ENCODE measurements at places on chromosomes 11 and 22.

DNA sequence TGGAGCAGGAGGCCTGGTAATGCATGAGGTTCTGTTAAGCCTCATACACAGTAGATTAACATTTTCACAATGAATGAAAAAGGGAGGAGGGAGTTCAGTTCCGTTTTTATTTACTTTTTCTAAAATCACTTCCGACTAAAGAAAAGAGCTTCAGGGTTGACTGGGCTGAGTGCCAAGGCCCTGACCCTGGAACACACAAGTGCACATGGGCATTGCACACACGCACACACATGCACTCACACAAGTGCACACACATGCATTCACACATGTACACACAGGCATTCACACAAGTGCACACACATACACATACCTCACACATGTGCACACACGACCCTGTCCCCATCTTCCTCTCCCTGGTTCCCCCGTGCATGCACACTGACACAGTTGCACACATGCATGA is 303.3 kb downstream of the BRD1 start:
- DNase-seq: no peak

- DNase-seq: no peak
Measured at GRCh38 chr11:69992943-69993694, 85.0 kb upstream of the ANO1 start.

DNA sequence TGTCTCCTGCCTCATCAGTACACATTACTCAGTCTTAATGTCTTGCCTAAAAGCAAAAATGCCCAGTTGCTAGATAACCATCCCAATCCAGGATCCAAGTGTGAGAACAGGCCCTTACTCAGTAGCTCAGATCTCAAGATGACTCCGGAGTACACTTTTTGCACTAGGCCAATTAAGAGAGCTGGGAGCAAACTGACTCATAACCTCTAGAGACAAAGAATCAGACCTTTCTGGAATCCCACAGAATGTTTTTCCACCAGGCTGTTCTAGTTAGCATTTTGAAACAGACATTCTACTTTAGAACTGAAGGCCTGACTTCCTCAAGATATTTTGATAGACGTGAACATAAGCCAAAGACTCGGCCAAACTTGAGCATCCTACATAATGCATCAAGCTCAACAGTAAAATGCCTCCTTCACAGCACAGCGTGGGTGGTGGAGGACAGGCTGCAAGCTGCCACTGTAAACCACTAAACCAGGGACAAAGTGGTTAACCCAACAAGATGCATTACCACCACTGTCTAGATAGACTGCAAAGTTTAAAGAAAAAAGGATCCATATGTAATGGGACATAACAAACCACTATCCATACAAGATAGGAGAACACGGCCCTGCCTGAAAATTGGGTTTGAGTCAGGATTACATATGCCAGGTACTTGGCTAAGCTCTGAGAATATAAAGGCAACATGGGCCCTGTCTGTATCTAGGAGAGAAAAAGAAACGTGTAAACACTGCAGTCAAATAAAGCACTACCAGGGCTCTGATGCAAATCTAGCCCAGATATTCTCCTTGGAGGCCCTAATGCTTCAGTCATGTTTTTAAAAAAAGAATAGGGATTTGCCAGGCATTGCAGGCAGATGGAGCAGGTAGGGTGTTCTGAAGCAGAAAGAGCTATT is 48.3 kb downstream of the MYH9 start:
- DNase-seq: no peak

GRCh38 chr11:36030731-36031281 is 86.9 kb downstream of the LDLRAD3 start:
- no peak for DNase-seq

GRCh38 chr11:110289472-110289871 is 6.9 kb downstream of the RDX start:
- DNase-seq: no peak

- DNase-seq: no peak
Measured at GRCh38 chr22:44299124-44299523, 13.6 kb downstream of the SHISAL1 start.

DNA sequence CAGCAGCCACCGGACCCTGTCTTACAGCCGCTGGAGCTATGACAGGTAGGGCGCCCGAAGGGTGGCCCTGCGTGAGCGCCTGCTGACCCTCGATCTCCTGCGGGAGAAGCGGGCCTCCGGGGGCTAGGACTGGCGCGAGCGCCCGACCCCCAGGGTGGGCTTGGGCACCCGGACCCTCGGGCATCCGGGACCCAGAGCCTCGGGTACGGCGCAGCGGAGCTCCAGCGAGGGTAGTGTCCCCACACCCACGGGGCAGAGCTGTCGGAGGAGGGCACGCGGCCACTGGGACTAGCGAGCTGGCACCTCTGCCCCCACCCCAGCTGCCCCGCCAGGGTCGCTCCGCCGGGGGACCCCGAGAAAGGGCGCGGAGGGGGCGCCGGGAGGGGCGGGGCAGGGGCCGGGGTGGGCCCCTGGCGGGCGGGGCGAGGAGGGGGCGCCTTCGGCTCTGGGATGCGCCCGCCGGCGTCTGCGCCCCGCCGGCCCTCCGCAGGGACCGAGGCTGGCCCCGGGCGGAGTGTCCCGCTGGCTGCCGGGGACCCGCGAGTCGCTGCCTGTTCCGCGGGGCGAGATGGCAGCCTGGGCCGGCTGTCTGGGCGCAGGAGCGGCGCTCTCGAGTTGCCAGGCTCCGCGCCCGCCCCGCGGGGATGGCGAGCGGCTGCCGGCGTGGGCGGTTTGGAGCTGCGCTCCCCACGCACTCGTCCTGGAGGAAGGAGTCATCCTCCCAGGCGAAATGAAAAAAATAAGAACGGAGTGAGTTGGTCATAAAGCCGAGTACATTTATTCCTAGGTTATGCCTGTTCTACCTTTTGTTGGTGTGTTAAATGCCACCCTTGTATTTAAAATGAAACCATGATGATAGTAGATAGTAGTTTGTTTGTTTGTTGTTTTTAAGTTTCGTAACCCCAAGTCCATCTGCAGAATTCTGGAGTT is 32.4 kb downstream of the EIF3F start:
- no peak for DNase-seq

GRCh38 chr11:35723913-35724312 is 61.3 kb downstream of the TRIM44 start:
- DNase-seq: no peak

DNA sequence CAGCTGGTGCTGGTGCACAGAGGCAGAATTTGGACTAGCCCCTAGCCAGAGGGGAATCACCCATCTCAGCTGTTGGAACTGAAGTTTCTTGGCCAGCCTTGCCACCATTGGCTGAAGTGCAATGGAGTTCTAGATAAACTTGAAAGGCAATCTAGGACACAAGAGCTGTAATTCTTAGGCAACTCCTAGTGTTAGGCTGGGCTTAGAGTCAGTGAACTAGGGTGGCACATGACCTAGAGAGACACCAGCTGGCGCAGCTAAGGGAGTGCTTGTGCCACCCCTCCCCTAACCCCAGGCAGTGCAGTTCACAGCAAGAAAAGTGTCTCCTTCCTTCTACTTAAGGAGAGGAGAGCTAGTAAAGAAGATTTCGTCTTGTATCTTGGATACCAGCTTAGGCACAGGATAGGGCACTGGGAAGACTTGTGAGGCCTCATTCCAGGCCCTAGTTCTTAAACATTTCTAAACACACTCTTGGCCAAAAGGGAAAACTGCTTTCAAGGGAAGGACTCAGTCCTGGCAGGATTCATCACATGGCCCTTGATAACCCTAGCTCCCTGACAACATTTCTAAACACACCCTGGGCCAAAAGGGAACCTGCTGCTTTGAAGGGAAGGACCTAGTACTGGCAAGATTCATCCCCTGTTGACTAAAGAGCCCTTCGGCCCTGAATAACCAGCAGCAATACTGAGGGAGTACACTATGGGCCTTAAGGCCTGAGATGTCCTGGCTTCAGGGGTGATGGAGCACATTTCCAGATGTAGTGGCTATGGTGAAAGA is 53.4 kb downstream of the XRRA1 start:
- no peak for DNase-seq

DNA sequence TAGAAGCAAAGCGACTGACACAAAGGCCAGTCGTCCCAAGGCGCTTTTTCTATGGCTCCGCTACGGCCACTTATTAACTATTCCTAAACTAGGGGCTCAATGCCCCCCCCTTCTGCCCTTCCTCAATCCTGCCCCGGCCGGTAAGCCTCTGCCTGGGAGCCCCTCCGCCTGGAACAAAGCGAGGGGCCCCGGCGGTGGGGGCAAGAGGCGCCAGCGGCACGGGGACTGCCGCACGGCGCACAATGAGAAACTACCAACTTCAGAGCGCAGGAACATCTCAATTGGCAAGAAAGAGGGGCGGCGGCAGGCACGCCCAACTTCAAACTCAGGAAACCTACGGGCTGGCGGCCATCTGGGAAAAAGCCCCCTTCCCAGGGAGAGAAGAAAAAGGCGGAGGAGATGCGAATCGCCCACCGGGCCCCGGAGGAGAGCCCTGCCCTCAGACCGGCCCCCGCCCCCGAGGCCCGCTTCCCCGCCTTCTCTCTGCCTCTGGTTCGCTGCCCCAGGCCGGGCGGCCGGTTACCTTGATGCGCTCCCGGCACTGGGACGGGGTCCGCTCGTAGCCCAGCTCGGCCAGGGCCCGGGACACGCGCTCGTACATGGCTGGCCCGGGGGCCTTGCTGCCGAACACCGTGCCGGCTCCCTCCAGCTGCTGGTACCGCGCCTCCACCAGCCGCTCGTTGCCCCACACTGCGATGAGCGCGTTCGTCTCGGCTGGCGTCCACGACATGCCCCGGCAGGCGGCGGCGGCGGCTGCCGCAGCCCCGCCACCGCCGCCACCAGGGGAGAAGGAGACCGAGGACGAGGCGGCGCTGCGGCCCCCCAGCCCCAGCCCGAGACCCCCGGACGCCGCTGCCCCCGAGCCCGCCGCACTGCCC is 619 bp downstream of the MSANTD2 start:
- DNase-seq: peak; percentile 30

GRCh38 chr22:19419086-19419463 is 12.5 kb downstream of the HIRA start:
- no peak for DNase-seq

DNA sequence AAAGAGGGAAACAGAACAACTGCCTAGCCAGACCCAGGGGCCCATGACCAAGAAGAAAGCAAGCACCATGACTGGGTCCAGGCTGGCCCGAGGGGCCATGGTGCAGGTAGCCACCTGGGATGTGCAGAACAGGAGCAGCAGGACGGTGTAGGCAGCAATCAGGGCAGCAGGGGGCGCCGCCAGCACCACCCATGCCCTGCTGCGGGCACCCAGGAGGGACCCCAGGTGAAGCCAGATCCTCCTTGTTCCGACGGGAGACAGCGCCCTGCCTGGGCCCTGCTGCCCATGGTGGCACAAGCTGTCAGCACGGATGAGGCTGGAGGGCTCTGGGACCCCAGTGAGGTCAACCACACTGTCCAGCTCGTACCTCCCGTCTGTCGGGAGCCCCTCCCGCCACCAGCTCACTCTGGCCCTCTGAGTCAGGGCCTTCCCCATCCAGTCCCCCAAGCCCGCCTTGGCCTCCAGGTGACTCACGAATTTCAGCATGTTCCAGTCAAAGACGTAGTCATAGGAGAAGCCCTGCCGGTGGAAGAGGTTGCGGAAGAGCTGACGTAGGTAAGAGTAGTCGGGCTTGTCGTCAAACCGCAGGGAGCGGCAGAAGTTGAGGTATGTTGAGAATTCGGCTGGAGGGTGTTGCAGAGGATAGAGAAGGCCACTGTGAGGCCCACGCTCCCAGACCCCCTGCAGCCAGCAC is 18.8 kb downstream of the CSNK1E start:
- peak; percentile 34 for DNase-seq

DNA sequence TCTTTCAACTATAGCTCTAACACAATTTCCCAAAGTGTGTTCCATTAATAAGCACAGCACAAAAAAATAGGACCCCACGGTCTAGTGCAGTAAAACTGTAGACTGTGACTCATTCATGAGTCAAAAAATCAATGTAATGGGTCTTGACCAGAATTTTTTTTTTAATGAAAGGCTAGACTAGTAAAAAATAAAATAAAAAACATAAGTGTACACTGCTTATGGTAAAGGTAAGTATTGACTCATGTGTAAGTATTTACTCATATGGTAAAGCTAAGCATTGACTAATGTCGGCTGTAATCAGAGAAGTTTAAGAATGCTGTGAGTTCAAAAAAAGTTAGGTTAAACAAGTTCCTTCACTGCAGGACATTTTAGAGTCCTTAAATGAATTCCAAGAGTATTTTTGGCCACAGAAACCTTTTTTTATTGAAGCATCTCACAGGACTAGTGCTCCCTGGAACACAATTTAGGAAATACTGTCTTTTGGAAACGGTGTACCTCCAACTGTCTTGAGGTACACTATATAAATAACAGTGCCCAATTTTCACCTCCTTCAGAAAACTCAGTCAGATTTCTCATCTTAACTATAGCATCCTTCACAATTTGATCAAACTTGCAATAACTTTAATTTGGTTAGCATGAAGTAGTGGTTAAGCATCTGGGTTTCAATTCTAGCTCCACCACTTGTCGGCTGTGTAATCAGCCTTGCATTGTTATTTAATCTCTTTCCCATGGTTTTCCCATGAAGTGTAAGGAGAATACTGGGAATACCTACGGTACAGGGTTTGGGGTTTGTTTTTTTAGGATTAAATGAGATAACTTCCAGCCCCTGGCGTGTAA is 2.1 kb downstream of the CCDC73 start:
- DNase-seq: no peak

DNA sequence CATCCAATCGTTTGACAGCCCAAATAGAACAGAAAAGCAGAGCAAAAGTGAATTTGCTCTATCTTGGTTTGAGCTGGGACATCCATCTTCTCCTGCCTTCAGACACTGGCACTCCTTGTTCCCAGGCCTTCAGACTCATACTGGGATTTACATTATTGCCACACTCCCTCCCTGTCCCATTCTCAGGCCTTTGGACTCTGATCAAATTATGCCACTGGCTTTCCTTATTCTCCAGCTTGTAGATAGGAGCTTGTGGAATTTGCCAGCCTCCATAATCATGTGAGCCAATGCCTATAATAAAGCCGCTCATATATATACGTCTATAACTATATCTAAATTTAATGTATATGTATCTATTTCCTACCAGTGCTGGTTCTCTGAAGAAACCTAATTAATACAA is 568.3 kb upstream of the KIRREL3 start:
- no peak for DNase-seq

DNA sequence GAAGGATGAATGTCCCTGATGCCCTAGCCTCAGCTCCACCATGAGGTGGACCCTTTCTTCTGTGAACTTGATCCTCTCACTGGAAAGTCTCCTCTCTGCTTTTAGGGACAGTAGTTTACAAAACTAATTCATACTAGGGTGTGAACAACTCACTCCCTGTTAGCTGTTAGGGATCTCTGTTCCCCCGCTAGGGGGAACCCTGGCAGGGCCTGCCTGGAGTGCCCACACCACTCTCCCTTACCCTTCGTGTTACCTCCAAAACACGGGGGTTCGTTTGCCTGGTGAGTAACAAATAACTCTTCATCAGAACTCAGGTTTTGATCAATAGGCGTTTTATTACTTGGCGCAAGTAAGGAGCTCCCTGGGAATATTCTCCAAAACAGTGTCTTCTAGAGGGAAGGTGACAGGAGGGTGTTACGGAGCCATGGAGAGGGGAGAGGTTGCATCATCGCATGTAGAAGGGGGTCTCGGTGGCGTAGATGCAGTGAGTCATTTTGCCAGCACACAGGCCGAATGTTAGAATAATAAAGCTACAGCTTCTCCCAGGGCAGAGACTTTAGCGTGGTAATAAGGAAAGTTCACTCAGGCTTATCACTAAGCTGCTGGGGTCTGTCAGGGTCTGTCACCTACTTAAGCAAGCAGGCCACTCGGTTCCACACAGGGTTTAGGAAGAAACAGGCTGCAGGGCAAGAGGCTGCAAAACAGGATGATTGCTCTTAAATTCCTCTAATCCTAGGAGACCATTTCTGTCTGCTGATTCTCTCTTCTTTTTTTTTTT is 45.8 kb downstream of the C11orf96 start:
- DNase-seq: no peak

GRCh38 chr11:119065369-119065768 is 2.2 kb upstream of the VPS11 start:
- DNase-seq: peak; percentile 46

Data from effector memory CD8-positive, alpha-beta T cell (primary cell).